Amniotic stem cell (primary cell): ENCODE measurements at places on chromosomes 1 and 21.

- DNase-seq, result no peak
These were observed 178.0 kb downstream of the PRDM2 start for GRCh38 chr1:13878021-13878420.

DNA sequence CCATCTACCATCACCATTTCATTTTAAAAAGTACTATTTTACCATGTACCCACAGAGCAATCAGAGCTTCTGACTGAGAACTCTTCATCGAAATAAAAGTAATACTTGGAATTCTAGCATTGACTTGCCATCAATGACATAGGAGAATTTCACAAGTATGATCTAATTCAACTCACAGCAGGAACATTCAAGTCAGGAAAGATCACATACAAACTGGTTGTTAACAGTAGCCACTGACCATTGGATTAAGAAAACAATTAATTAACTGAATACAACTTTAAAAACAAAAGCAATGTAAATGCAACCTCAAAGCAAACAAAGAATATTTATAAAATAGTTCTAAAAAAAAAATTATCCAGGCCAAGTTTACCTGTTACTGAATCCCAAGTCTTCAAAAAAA is 18.8 kb downstream of the RNF115 start:
- no peak for DNase-seq

DNA sequence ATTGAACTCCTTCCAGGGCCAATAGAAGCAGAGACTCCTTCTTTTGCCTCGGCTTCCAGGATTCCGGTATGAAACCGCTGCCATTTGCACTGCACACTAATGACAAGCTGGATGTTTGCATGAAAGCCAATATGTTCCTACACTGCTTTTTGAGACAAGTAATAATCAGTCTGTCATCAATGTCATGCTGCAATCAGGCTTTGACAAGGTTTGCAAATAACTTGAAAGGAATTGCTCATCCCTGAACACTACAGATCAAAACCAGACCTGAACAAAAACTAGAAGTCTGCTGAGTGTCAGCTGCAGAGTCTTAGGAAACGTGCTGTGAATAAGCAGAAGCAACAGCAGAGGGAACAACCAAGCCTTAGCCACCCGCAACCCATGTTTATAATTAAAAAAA is 720.7 kb upstream of the CXADR start:
- DNase-seq, result no peak

- no peak for DNase-seq
These were observed 17.6 kb upstream of the CCT8 start for GRCh38 chr21:29091033-29091432.

DNA sequence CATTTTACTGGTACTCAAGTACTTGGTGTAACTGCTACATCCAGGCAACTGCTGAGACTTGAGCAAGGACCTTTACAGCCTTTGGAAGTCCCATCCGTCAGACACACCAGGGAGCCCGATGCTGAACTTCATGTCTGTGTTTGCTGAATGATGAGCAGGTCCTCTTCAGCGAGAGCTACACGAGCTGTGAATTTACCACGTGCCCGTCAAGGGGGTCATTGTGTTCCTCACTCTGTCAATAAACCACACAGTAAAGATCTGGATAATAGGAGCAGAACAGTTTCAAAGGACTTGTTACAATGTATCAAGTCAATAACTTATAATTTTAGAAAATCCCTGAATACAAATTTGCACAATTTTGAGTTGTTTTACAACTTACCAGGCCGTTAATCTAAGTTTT is 427.2 kb downstream of the KIF26B start:
- DNase-seq, result no peak
